ENCODE measurements at places on chromosomes 16 and 17. TPM values are rescaled to one million over a fixed set of nuclear protein-coding genes. Genes with fewer than 3 reads are reported as not detected.
A peak's percentile ranks its signal among the peaks of the same experiment; 100 is the strongest.

DNA sequence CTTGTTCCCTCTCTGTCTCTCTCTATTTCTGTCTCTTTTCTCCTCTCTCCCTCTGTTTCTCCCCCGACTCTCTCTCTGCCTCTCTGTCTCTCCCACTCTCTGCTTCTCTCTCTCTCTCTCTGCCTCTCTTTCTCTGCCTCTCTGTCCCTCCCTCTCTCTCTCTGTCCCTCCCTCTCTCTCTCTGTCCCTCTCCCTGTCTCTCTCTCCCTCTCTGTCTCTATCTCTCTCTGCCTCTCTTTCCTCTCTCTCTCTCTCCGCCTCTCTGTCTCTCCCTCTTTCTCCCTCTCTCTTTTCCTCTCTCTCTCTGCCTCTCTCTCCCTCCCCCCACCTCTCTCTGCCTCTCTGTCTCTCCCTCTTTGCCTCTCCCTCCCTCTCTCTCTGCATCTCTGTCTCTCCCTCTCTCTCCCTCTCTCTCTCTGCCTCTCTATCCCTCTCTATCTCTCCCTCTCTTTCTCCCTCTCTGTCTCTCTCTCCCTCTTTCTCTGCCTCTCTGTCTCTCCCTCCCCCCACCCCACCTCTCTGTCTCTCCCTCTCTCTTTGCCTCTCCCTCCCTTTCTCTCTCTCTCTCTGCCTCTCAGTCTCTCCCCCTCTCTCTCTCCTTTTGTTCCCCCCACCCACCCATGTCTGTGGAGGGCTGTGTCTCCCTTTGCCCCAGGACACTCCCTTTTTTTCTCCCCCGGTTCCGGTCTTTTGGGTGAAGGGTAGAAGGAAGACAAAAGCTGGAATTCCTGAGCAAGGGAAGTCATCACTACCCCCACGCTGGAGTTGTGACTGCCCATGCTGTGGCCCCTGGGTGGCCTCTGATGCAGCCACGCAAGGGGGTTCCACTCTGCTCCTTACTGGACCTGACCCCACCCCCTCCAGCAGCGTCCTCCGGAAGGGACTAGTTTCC lies 27.1 kb upstream of the MGAT5B start:
- peaks cover 26% of the 10 kb centered on the region for H3K4me1 ChIP-seq
- H3K27me3 ChIP-seq = peaks cover 27% of the 10 kb centered on the region
- H3K36me3 ChIP-seq = no peaks in the 10 kb centered on the region
- H3K27ac ChIP-seq = no peak overlapping the region

- H3K4me3 ChIP-seq = no peak overlapping the region
- no peak for DNase-seq
- no peak overlapping the region for H3K27ac ChIP-seq
- no peaks in the 10 kb centered on the region for H3K27me3 ChIP-seq
Measured at GRCh38 chr17:82241183-82241925, 12.5 kb downstream of the SLC16A3 start.

- H3K27me3 ChIP-seq = no peaks in the 10 kb centered on the region
- no peak overlapping the region for H3K27ac ChIP-seq
- no peak for DNase-seq
- peaks cover 6% of the 10 kb centered on the region for H3K36me3 ChIP-seq
- peaks cover 66% of the 10 kb centered on the region for H3K4me1 ChIP-seq
Measured at GRCh38 chr17:48244814-48245213, 137.2 kb downstream of the SNX11 start.

DNA sequence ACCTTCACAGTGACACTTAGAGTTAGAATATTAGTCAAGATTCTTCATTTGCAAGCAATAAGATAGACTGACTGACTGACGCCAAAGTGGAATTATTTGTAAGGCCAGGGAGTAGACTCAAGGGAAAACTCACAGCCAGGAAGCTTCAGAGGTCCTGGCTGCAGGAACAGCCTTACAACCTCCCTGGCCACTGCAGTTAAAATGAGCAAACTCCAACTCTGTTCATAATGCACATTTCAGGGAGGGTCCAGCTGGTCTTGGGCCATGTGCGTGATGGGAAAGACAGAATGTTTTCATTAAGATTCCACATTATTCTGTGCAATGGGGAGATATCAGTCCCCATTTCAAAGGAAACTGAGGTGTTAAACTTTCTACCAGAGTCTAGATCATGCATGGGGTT lies 9.9 kb downstream of the CAPNS2 start:
- H3K36me3 ChIP-seq = no peaks in the 10 kb centered on the region
- no peak for DNase-seq

DNA sequence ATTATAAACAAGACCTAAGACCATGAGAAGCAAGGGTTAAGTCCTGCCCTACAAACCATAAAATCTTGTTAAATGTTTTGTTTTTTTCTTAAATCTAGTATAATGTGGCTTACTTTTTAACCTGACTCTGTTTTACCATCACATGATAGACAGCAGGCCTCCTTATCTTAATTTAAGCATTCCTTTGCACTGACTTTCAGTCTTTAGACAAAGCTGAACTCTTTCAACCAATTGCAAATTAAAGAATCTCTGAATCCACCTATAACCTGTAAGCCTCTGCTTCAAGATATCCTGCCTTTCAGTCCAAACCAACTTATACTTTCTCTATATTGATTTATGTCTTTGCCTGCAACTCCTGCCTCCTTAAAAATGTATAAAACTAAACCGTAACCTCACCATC lies 478.5 kb downstream of the GRIN2A start:
- DNase-seq = no peak
- no peak overlapping the region for H3K27ac ChIP-seq
- no peak overlapping the region for H3K4me3 ChIP-seq
- H3K36me3 ChIP-seq = no peaks in the 10 kb centered on the region
- no peaks in the 10 kb centered on the region for H3K4me1 ChIP-seq
- no peaks in the 10 kb centered on the region for H3K27me3 ChIP-seq

DNA sequence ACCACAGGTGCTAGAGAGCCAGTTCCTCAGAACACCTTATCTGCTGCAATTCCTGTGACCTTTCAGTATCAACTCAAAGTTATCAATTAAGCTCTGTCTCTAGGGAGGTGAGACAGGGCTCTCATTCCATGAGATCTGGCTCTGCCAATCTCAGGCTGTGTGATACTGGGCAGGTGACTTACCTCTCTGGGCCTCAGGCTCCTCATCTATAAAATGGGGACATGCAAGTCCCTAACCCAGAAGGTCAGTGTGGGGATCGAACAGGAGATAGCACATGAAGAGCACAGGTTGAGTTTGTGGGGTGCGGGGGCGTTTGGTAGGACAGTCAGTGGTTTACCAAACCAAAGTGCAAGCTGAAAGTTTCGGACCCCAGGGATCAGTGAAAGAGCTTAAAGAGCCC lies 319.3 kb upstream of the CCL2 start:
- H3K4me1 ChIP-seq = no peaks in the 10 kb centered on the region
- H3K27me3 ChIP-seq = no peaks in the 10 kb centered on the region
- no peak overlapping the region for H3K4me3 ChIP-seq
- H3K36me3 ChIP-seq = no peaks in the 10 kb centered on the region

GRCh38 chr17:58338454-58338840 lies 9.9 kb upstream of the TSPOAP1 start:
- no peak for DNase-seq
- H3K27me3 ChIP-seq = no peaks in the 10 kb centered on the region
- peak overlapping the region; percentile 97 for H3K27ac ChIP-seq

The FOXN1 gene
- not detected for polyA plus RNA-seq

The SCARF1 gene
- polyA plus RNA-seq = not detected

The KRT33A gene
- polyA plus RNA-seq = not detected

The ABCA9 gene
- not detected for polyA plus RNA-seq
